ENCODE measurements at places on chromosomes 1 and 21.

DNA sequence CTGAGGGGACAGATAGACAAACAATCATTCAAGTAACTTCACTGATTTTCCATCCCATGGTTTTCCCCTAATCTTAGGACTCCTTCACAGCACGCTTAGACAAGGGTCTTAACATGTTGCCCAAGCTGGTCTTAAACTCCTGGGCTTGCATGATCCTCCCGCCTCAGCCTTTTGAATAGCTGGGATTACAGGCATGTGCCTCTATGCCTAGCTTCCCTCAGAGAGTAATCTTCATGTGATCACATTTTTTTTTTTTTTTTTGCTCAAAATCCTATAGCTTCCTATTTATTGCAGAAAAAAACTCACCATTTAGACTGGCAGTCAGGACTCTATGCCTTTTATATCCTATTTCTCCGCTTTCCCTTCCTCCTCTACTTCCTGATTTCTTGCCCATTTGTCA lies 90.4 kb upstream of the DPH5 start:
- no peak for DNase-seq

DNA sequence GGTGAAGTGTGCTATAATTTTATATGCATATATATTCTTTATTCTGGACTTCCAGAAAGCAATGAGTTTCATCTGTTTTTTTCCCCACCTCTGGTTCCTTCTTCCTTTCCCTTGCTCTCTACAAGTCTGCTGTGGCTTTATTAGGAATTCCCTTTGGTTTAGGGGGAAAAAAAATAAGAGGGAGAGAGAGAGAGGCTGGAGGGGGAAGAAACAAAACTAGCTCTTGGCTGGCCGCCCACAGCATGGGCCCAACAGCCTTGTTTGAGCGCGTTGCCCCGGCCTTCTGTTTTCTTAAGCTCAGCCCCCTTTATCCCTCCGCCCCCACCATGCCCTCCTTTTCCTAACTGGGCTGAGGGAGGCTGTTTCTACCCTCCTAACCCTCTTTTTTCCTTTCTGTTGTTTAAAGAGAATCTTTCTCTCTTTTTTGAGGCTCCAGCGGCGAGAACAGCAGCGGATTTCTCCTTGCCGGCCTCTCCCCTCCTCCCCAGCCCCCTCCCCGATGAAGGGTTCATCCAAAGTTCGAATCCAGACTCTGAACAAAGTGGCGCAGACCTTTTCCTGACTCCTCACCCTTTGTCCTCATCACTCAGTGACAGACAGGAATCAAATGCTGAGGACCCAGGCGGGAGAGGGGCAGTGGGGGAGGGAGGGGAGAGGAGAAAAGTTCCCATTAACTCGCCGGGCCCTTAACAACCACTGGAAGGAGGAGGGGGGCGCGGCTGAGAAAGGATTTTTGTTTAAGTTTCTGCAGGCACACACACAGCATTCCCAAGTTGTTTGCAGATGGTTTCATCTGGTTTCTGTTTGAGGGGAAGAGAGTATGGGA lies 29.7 kb downstream of the PBX1 start:
- no peak for DNase-seq

- DNase-seq: no peak
These were observed 61.9 kb upstream of the C1orf21 start for GRCh38 chr1:184324972-184325371.

DNA sequence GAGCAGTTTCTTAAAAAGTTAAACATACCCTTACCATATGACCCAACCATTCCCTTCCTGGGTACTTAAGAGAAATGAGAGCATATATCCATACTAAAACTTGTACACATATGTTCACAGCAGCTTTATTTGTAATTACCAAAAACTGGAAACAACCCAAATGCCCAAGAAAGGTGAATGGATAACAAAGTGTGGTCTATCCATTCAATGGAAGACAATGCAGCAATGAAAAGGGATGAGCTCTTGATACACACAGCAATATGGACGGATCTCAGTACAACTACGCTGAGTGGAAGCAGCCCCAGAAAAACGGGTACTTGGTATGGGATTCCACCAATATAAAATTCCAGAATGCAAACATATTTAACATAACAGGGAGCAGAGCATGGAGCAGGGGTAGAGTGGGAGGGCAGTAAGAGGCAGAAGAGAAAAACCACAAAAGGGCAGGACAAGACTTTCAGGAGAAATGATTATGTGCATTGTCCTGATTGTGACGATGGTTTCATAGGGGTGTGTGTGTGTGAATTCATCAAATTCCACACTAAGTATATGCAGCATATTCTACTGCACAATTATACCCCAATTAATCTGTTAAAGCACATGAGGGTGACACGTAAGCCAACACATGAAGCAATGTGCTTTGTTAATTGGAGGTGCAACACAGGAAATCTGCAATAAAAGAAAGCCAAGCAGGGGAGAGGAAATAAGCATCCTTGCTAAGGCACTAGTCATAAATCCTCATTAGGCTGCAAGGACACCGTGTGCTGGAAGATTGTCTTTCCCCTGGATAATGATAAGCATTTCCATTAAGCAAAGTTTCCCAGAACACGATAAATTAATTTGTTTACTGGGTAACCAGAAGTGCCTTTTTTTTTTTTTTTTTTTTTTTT lies 113.1 kb upstream of the KRTAP19-8 start:
- no peak for DNase-seq

DNA sequence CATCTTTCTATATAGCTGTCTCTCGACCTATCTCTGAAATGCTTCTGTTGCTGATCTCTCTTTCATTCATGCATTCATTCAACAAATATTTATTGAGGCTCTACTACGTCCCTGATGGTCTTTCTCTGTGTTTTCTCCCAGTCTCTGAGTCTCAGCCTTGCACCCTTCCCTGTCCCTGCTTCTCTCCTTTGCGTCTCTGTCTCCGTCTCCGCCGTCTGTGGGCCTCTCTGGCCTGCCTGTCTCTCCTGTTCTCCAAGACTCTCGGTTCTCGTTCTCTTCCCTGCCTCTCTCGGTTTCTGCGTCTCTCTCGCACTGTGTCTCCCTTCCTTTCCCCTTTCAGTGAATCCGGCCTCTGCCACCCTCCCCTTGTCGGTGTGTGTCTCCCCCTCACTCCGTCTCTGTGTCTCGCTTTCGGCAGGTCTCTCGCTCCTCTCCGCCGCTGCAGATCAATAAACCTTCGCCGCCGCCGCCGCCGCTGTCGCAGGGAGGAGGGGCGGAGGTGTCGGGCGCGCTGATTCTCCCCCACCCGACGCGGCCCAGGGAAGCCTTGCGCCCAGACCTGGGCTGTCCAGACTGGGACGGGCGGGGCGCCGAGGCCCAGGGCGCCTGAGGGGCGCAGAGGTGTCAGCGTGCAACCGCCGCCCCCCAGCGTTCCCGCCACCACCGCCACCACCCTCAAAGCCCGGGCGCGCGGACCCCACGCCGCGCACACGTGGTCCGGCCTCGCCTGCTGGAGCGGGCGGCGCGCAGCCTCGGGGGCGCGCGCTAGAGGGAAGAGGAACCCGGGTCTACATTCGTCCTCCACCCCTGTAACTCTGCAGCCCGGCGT lies 3.0 kb downstream of the EFNA3 start:
- DNase-seq: no peak

GRCh38 chr1:160092366-160093068 lies 5.9 kb downstream of the IGSF8 start:
- no peak for DNase-seq

GRCh38 chr1:46176211-46176865 lies at the start of gene P3R3URF:
Gene P3R3URF (minus strand): TSS chr1:46176488. CDS start chr1:46176471, 17 bp downstream.
- DNase-seq: no peak

DNA sequence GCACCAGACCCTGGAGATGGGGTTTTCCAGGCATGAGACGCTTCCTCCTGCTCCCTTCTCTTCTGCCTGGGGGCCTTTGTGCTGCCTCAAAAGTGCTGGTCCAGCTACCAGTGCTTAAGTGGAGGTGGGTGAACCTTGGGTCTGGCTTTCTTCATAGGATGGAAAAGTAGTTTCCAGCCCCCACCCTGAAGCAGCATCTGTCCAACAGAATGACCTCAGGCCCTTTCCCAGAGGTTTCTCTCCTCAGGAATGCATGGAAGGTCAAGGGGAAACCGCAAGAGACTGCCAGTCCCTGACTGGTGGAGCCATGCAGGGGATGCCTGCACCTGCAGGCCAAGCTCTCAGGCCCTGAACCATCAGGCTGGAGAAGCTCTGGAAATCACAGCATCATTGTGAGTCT lies 63.8 kb downstream of the HMGB4 start:
- no peak for DNase-seq

DNA sequence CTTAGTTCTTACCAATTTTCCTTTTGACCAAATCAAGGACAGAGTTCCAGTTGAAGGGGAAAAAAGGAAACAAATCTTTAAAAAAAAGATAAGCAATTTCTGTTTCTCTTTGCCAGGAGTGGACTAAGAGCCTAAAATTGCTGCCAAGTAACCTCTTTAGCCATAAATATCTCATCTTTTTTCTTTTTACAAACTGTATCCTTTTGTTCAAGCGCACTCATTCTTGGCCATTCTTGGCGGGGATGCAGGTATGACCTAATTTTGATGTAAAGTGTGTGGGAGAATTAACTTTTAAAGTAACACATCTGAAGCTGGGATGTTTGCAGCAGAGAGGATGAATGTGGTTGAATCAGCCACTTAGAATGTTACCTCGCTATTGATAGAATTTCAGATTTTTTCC lies 13.4 kb upstream of the KIF1B start:
- no peak for DNase-seq

- no peak for DNase-seq
These were observed 4.5 kb upstream of the GADD45A start for GRCh38 chr1:67680486-67680885.

DNA sequence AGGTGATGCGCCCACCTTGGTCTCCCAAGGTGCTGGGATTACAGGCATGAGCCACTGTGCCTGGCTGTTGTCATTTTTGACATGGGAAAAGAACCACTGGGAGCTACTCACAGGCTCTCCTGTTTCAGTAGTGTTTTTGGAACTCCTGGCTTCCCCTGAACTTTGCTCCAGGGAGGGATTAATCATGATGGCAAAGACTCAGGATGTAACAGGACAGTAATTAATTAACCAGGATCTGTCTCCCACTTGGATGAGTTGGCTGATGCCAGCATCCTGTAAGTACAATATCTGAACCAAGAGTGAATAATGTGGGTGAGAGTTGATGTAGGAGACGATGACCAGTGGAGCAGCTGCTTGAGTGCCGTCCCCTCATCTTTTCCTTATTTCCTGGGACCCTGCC lies 4.9 kb downstream of the SFT2D2 start:
- peak; percentile 87 for DNase-seq

DNA sequence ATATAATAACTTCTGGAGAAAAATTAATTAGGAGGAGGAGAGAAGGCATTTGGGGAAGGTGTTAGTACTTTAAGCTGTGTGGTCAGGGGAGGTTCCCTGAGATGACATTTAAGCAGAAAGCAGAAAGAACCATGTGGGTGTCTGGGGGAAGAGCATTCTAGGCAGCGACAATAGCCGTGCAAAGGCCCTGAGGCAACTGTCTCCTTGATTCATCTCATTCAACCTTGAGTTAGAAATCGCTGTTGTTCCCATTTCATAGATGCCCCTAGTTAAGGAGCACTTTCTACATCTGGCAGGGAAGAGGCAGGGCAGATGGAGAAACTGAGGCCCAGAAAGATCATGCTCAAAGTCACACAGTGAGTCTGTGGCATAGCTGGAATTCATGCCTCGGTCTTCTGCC lies 108.6 kb upstream of the RUNX3 start:
- DNase-seq: no peak

DNA sequence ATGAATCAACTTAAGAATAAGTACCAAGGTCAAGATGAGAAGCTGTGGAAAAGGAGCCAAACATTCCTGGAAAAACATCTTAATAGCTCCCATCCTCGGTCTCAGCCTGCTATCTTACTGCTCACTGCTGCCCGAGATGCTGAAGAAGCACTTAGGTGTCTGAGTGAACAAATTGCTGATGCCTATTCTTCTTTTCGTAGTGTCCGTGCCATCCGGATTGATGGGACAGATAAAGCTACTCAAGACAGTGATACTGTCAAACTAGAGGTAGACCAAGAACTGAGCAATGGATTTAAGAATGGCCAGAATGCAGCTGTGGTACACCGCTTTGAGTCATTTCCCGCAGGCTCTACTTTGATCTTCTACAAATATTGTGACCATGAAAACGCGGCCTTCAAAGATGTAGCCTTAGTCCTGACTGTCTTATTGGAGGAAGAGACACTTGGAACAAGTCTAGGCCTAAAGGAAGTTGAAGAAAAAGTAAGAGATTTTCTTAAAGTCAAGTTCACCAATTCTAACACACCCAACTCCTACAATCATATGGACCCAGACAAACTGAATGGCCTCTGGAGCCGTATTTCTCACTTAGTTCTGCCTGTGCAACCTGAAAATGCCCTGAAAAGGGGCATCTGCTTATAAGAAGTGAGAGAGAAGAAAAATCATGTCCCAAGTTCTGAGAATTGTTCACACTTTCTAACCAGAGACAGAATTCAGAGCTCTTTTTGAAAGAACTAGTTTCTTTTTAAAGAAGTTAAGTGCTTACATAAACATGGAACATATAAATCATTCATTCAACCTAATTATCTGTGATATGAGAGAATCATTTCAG lies 35.7 kb downstream of the TOR1AIP1 start:
- no peak for DNase-seq

- peak; percentile 32 for DNase-seq
These were observed 64.0 kb downstream of the SLC19A1 start for GRCh38 chr21:45478115-45478801.

DNA sequence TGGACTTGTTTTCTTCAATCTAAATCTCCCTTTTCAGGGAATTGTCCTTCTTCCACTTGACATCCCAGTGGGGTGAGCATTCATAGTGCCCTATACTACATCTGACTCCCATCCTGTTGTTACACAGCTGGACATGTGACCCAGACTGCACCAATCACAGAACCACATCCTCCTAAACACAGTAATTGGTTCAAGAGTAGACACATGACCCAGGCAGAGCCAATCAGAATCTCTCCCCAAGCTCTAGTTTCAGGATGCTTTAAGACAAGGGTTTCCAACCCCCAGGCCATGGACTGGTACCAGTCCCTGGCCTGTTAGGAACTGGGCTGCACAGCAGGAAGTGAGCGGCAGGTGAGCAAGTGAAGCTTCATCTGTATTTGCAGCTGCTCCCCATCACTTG lies 5.6 kb upstream of the DDOST start:
- no peak for DNase-seq

GRCh38 chr1:226111098-226111882 lies 48.8 kb downstream of the H3-3A start:
- DNase-seq: no peak

- no peak for DNase-seq
These were observed 482 bp downstream of the SLC2A5 start for GRCh38 chr1:9068981-9069325.

DNA sequence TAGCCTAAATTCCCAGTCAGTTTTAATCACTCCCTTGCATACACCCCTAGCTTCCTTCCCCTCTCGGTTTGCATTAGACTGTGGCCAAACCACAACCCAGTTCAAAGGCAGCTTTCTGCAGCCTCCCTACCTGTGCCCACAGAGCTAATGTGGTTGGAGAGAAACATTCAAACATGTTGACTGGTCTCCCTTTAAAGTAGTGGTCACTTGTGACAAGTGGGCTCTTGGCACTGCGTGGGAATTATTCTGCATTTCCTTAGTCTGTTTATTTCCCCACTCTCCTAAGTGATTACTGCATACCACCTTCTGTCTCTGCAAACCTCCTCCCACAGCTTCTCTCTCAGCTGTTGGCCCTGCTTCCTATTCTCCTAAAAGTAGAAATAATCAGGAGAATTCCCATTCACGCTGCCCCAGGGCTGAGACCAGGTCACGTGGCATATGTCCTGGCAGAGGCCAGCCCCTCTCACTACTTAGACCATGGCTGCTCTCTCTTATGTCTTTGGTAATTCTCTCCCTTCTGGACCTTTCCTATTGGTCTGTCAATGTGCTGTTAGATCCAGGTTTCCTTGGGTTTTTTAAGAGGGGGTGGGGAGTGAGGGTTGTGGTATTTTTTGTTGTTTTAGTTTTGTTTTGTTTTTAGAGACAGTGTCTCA lies 38.4 kb upstream of the CD101 start:
- no peak for DNase-seq

GRCh38 chr1:201552941-201553351 lies 14.0 kb downstream of the NAV1 start:
- DNase-seq: peak; percentile 56

Measured in kidney glomerular epithelial cell (primary cell).